AG09319 (cell line): ENCODE measurements at places on chromosomes 16 and 17.
A peak's percentile ranks its signal among the peaks of the same experiment; 100 is the strongest.

GRCh38 chr16:46911038-46911437 lies 26.9 kb downstream of the GPT2 start:
- no peak for DNase-seq

- no peak for DNase-seq
Observed at GRCh38 chr17:47975189-47975822, 4.4 kb downstream of the CDK5RAP3 start.

DNA sequence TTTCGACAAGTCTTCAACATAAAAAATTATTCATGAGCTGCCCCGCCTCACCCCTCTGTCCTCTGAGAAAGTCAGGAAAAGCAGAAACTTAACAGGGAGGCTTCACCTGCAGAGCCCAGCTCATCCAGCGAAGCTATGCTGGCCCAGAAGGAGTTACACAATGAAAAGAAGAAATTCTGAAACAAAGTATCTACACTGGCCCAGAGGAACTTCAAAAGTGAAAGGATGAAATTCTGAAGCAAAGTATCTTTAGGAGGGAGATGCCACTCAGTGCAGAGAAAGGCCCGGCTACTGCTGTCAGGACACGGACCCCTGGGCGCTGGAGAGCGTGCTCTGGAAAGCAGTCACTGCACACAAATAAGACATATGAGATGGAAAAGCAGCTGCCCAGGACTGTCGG lies 1.6 kb downstream of the GALNS start:
- no peak for DNase-seq

DNA sequence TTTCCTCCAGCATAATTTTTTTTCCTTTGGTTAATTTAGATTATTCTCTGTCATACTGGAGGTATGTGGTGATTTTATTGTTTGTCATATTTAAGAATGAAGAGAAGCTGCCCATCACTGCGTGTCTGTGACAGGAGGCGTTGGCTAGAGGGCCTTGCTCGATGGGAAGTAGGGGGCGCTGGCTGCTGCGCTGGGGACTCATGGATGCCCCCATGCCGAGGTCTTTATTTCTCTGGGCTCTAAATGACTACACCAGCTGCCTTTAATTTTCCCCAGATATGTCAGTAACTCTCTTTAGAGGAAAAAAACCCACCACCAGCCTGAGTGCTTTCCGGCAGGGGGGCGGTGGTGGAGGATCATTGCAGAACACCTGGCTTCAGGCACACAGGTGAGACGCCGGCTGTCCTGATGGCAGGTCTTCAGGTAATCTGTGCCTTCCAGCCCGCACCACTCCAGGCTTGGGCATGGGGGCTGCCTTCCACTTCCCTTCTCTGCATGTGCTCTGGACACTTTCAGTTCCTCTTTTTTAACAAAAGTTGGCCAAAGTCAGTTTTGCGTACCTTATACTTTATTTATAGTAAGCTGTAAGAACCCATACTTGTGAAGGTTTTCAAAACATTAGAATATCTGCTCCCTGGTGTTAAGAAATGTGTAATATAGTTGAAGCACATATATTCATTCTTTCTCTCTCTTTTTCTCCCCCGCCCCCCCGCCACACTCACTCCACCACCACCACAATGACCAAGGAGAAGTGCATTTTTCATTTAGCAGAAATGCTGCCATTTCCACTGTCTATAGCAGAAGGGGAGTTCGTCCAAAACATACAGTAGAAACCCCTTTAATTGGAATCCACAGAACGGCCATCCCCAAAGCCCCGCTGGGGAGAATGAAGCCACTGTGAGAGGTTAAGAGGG lies 192.7 kb downstream of the RPTOR start:
- no peak for DNase-seq

DNA sequence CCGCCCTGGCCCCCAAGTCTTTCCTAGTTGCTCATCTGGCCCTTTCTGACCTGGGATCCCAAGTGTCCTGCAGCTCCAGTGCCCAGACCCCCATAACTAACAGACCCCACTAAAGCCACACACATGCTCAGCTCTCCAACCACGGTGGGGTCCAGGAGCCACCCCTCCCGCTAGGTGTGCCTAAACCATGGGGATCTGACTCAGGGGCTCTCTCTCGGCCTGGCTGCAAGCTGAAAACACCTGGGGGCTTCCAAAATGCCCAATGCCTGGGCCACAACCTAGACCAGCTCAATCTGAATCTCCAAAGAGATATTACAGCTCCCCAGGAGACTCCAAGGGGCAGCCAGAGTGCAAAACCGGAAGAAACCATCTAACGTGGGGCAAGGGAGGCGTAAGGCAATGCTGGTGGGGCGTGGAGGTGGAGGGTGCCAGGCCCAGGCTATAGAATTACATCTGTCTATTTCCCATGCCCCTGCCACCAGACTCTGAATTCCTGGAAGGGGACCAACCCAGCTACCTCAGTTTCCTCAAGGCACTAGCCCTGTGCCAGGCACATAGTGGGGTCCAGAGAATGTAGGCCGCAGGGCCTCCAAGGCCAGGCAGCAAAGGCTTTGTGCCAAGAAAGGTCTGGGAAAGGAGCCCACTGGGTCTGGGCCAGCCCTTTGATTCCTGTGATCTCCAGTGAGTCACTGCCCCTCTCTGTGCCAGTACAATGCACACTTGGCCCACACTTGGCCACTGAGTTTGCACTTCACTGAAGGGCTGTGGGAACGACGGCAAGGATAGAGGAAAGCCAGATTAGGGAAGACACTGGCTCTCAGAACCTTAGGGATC lies 3.3 kb downstream of the CD2BP2 start:
- DNase-seq = peak; percentile 84

DNA sequence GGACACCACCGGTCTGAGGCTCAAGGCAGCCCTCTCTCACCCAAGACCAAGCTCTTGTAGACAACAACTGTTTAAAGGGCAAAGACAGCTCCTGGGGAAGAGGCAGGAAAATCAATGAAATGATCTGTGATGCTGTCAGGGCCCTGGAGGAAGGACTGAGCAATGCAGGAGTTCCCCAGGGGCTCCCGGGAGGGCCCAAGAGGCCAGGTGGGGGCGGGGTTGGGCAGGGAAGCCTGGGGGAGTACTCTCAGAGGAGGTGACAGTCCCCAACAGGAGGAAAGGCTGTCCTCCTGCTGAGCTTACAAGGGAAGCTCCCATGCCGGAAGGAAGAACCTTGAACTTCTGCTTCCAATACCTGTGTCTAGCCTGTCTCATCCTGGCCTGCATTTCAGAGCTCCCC lies 8.3 kb upstream of the NOS2 start:
- no peak for DNase-seq

GRCh38 chr16:72369274-72369673 lies 197.3 kb upstream of the PMFBP1 start:
- no peak for DNase-seq

- no peak for DNase-seq
Observed at GRCh38 chr17:82649501-82650261, 1.4 kb upstream of the WDR45B start.

DNA sequence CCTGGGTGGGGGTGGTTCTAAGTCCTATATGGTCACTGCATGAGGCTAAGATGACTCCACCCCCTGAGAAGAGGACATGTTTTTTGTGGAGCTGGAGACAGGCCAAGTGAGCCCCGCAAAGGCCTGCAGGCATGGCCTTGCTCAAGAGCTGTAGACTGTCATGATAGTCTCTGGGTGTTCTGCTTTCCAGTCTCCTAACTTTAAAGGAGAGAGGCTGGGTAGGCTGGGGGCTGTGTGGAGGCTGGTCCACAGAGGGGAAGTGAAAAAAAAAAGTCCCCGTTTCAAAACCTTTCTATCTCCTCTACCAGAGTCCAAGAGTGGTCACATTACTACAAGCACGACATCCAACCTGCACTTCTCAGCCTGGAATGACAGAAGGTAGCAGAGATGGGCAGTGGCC lies 27.1 kb downstream of the CDRT4 start:
- DNase-seq = no peak

GRCh38 chr16:27152121-27152520 lies 51.2 kb upstream of the KDM8 start:
- no peak for DNase-seq

GRCh38 chr16:35523991-35524390 lies 2064.6 kb downstream of the TP53TG3F start:
- no peak for DNase-seq

DNA sequence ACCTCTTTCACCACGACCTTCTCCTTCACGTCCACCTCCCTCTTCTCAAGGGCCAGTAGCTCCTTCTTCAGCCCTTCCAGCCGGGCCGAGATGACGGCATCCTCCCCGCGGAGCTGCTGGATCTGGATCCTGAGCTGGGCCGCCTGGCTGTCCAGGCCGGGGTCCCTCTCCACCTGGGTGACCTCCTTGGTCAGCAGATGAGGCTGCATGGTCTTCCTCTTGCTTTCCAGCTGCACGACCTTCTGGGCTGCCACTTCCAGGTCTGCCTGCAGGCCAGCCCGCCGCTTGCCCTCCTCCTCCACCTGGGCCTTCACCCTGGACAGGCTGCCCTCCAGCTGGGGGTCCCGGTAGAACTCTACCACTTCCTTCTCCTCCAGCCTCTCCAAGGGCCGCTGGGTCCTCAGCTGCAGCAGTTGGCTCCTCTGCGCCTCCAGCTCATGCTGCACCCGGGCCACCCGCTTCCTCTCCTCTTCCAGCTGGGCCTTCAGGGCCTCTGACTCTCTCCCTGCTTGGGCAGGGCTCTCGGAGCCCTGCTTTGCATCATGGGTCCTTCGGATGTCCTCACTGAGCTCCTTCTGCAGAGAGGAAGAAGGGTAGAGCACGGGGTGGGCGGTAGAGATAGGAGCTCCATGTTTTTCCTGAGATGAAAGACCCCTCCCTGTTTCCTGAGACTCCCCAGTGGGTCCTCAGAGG lies 9.5 kb downstream of the CDK3 start:
- no peak for DNase-seq

- no peak for DNase-seq
Observed at GRCh38 chr16:22692034-22692433, 121.9 kb upstream of the HS3ST2 start.

GRCh38 chr16:50474138-50474537 lies 74.1 kb upstream of the NKD1 start:
- no peak for DNase-seq

- DNase-seq = no peak
Observed at GRCh38 chr17:76200354-76200753, 39.9 kb downstream of the RNF157 start.

- peak; percentile 99 for DNase-seq
Observed at GRCh38 chr16:21300309-21301167, 22.4 kb upstream of the CRYM start.

GRCh38 chr16:84686707-84687298 lies 13.0 kb upstream of the USP10 start:
- DNase-seq = no peak

GRCh38 chr17:55642741-55643140 lies 79.9 kb downstream of the TMEM100 start:
- no peak for DNase-seq

DNA sequence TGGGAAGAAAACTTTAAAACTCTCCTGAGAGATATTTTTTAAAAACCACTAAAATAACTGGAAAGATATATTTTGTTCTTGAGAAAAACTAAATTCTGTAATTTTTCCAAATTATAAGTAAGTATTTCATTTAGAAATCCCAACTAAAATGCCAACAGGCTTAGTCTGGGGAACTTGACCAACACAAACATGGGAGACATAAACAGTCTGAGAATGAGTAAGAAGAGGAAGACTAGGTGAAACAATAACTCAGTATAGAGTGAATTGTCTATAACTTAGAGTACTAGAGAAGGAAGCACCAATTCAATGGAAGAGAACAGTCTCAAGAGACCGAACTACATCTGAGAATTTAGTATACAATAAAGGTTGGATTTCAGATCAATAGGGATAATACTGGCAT lies 2.9 kb downstream of the CMTM1 start:
- DNase-seq = no peak

DNA sequence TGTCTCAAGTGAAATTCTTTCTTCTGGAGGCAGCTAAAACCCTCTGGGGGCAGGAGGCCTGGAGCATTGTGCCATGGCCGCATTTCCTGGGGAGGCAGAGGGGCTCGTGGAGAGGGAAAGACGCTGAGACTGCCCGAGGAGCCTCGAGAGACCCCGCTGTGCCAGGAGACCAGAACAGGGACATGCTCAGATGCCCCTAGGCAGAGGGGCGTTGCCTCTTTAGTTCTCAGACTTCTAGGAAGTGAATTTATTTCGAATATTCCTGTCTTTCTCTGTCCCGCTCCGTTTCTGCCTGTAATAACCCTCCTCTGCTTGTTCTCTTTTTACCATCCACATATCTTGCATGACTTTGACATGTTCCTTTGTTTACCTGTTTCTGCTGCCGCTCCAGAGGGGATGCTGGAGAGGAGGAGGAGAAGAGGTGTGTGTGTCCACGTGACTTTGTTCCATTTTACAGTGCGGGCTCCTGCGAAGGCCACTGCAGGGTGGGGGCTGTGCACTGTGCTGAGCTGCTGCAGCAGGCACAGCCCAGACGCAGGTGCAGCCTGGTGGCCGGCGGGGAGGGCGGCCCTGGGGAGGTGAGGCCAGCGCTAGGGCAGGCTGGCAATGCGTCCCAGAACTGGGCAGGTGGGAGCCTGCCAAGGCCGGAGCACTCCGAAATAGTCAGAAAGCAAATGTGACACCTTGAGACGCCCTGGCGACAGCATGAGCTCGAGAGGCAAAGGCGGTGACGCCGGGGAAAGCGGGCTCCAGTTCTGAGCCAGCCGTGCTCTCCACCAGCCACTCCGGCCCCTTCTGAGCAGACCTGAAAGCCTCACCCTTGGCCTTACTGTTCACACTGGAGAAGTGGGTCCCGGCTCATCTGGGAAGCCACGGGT lies 29.9 kb downstream of the CIBAR2 start:
- DNase-seq = no peak

- DNase-seq = no peak
Observed at GRCh38 chr16:85418978-85419491, 194.1 kb upstream of the GSE1 start.

GRCh38 chr16:20899477-20900298 lies 470 bp downstream of the DCUN1D3 start:
- no peak for DNase-seq

DNA sequence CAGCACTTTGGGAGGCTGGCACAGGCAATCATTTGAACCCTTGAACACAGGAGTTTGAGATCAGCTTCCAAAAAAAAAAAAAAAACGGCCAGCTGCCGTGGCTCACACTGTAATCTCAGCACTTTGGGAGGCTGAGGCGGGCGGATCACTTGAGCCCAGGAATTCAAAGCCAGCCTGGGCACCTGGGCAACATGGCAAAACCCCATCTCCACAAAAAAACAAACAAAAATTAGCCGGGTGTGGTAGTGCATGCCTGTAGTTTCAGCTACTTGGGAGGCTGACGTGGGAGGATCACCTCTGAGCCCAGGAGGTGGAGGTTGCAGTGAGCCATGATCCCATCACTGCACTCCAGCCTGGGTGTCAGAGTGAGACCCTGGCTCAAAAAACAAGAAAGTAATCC lies 39.0 kb downstream of the GRB2 start:
- no peak for DNase-seq
